ENCODE measurements at places on chromosomes 13 and 19.

DNA sequence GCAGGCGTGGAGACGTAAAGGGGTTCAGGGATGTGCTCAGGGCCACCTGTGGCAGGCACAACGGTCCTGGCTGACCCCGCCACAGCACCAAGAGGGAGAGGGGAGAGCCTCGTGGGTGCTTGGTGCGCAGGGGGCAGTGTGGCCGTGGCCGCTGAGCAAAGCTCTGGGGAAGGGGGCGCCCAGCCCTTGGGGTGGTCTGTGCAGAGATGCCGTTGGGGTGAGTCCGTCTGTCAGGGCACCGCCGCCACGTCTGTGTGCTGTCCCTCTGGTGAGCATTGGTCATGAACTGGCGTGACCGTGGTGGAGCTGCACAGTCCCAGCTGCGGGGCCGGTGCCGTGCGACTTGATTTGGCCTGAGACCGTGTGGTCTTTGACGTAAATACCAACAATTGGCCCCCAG is 15.3 kb downstream of the GNA11 start:
- no peak overlapping the region for H3K4me3 ChIP-seq
- H3K4me1 ChIP-seq, result no peaks in the 10 kb centered on the region
- no peak overlapping the region for H3K27ac ChIP-seq
- DNase-seq, result no peak
- peaks cover 5% of the 10 kb centered on the region for H3K36me3 ChIP-seq

DNA sequence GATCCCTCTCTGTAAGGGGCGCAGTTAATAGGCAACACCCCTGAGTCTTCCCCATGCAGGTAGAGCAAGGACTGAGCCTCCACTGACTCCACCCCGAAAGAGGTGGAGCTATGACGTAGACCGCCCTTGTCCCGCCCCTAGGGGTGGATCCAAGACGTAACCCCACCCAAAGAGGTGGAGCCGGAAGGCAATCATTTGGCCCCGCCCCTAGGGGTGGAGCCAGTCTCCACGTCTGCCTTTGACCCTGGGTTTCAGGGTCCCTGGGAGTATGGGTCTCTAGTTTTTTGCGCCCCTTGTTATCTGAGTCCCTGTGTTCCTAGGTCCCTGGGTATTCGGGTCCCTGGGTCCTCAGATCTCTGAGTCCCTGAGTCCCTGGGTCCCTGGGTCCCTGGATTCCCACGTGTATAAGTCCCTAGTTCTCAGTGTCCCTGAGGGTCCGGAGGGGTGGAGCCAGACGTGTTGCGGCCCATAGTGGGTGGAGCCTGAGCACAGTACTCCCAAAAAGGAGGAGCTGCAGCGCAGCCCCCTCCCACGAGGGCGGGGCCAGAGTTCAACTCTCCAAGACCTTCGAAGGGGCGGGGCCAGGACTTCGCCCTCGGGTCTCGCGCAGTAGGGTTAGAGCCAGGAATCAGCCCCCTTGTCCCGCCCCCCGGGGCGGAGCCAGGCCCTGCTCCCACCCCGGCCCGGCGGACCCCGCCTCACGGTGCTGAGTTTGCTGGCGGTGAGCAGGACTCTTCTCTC is 5.3 kb downstream of the DENND1C start:
- DNase-seq, result peak; percentile 23
- no peak overlapping the region for H3K4me3 ChIP-seq
- H3K4me1 ChIP-seq, result no peaks in the 10 kb centered on the region
- H3K27ac ChIP-seq, result no peak overlapping the region
- no peaks in the 10 kb centered on the region for H3K36me3 ChIP-seq

GRCh38 chr13:108115738-108116137 is 99.6 kb downstream of the LIG4 start:
- H3K27ac ChIP-seq, result no peak overlapping the region
- H3K36me3 ChIP-seq, result no peaks in the 10 kb centered on the region
- H3K4me1 ChIP-seq, result no peaks in the 10 kb centered on the region
- H3K27me3 ChIP-seq, result no peaks in the 10 kb centered on the region
- no peak overlapping the region for H3K4me3 ChIP-seq

DNA sequence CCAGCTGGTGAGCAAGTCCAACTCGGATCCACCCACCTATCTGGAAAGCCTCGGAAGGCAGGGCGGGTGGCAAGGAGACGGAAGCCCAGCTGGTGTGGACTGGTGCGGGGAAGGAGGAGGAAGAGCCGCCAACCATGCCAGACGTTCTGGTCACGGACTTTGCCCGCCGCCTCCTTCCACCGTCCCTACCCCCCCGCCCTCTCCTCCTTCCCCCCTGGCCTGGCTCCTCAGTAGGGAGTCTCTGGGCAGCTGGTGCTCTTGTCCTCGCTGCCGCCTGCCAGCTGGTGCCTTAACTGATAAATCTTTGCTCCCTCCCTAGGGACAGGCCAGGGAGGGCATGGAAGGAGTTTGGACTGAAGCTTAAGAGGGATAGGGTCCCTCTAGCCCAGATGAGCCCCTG is 4.8 kb downstream of the SYNGR4 start:
- peaks cover 3% of the 10 kb centered on the region for H3K4me1 ChIP-seq
- H3K27me3 ChIP-seq, result no peaks in the 10 kb centered on the region
- H3K36me3 ChIP-seq, result no peaks in the 10 kb centered on the region
- no peak overlapping the region for H3K4me3 ChIP-seq
- DNase-seq, result no peak

DNA sequence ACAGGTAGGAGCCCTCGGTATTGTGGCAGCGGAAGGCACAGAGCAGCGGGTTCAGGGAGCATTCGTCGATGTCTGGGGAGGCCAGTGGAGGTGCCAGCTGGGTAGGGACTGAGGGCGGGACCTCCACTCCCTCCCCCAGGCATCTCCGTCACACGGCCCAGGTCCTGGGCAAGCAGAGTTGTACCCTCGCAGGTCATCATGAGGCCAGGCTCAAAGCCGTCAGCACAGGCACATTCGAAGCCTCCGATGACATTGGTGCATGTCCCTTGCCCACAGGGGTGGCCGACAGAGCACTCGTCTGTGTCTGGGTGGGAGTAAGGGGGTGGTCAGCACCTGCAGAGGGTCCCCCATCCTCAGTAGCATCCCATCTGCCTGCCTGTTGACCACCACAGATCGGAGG is 35.3 kb downstream of the CCL25 start:
- no peak for DNase-seq
- no peak overlapping the region for H3K27ac ChIP-seq
- H3K27me3 ChIP-seq, result no peaks in the 10 kb centered on the region
- no peaks in the 10 kb centered on the region for H3K4me1 ChIP-seq

- no peaks in the 10 kb centered on the region for H3K4me1 ChIP-seq
- DNase-seq, result no peak
- H3K27me3 ChIP-seq, result no peaks in the 10 kb centered on the region
- no peak overlapping the region for H3K27ac ChIP-seq
- H3K36me3 ChIP-seq, result no peaks in the 10 kb centered on the region
Measured at GRCh38 chr13:75327135-75327510, 154.8 kb downstream of the TBC1D4 start.

DNA sequence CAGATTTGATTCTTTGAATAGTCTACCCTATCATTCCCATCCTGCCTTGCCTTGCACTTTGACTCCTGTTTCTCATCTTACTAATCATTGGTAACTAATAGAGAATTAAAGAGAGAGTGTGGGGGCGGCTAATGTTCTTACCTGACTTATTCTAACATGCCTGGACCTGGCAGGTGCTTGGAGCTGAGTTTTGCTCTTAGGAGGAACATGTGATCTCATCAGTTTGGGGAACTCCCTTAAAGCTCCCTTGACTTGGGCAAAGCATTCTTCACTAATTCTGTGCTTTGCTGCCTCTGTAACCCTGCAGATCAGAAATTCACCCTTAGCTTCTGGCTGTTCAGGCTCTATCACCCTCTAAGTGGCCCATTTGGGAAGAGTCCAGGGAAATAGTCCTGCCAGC is 861.1 kb downstream of the GPC5 start:
- H3K4me1 ChIP-seq, result no peaks in the 10 kb centered on the region
- H3K27ac ChIP-seq, result no peak overlapping the region
- H3K27me3 ChIP-seq, result no peaks in the 10 kb centered on the region
- no peaks in the 10 kb centered on the region for H3K36me3 ChIP-seq

DNA sequence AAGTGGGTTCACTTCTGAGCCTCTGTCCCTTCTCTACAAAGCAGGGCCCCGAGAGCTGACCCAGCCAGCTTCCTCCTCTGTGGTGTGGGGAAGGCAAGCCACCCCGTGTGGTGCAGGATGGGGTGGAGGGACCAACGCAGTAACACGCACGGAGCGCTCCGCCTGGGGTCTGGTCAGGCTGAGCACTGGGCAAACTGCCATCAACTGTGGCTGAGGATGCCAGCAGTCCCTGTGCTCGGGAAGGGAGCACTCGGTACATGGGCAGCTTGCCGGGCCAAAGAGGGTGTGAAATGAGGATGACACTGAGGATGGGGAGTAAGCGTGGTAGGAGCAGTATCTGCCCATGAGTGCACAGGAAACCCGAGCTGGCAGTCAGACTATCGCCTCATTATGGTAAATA is 7.6 kb upstream of the GMIP start:
- H3K27me3 ChIP-seq, result no peaks in the 10 kb centered on the region
- DNase-seq, result no peak
- no peak overlapping the region for H3K27ac ChIP-seq

DNA sequence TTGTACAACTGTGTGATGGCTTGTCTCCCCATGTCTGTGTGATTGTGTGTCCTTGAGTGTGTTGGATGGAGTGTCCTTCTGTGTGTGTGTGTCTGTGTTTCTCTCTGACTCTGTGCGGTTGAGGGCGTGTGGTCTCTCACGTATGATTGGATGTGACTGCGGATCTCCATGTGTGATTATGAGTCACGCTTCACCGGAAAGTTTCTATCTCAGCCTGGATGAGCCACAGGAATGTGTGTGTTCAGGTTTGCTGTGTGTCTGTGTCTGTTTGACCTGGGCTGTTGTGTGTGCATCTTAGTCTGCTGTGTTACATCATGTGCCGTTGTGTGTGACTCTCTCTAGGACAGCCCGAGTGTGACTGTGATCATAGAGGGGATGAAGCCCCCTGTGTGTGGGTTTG is 15.5 kb upstream of the ZNF835 start:
- H3K27ac ChIP-seq, result no peak overlapping the region
- no peaks in the 10 kb centered on the region for H3K4me1 ChIP-seq
- DNase-seq, result no peak
- no peak overlapping the region for H3K4me3 ChIP-seq
- H3K36me3 ChIP-seq, result no peaks in the 10 kb centered on the region

GRCh38 chr13:106178816-106179215 is 356.6 kb downstream of the EFNB2 start:
- peaks cover 3% of the 10 kb centered on the region for H3K4me1 ChIP-seq
- no peak overlapping the region for H3K4me3 ChIP-seq
- no peak overlapping the region for H3K27ac ChIP-seq
- no peak for DNase-seq
- no peaks in the 10 kb centered on the region for H3K27me3 ChIP-seq
- H3K36me3 ChIP-seq, result no peaks in the 10 kb centered on the region

DNA sequence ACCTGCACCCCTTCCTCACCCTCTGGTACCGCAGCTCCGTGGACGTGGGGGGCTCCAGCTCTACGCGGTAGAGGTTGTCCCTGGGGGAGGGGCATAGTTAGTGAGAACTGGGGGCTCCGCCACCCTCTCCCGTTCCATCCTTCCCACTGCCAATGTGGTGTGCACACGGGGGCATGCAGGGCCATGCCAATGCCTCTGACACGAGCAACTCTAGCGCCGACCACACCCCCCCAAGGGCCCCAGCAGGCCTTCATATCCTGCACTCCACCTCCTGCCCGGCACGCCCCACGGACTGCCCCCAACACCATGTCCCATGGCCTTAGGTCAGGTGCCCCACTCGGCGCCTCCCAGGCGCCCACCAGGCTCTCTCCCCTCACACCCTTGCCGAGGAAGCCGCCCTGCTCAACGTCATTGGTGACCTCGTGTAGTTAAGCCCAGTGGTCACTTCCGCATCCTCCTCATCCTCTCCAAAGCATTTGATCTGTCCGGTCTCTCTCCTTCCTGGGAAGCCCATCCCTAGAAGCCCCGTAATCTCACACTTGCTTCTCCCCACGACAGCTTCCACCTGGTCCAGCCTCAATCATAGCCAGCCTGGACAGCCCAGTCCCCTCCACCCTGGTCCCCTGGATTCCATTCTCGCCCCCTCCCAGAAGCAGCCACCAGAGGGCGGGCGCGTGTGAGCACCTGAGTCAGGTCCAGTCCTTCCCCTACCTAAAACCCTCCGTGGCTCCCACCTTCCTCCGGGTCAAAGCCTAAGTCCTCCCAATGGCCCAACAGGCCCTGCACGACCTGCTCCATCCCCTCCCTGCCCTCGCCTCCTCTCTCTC is 2.1 kb downstream of the SEMA6B start:
- no peak overlapping the region for H3K27ac ChIP-seq
- no peak for DNase-seq
- H3K36me3 ChIP-seq, result no peaks in the 10 kb centered on the region
- H3K4me1 ChIP-seq, result no peaks in the 10 kb centered on the region
- no peaks in the 10 kb centered on the region for H3K27me3 ChIP-seq
- H3K4me3 ChIP-seq, result no peak overlapping the region

DNA sequence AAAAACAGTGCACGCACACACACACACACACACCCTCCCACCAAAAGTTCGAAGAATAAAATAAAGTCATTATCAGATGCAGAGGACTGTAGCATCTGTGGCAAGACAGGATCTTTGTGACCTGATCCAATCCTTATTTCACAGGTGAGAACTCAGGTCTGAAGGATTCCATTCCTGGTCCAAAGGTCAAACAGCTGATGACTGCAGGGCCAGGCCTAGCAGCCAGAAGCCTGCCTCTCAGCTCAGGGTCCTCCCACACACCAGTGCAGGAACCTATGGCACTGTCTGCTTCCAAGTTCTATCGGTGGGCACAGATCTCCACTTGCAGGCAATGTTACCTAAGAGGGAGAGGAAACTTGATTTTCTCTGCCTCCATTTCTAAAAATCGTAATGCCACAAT is 57.5 kb downstream of the SERP2 start:
- peaks cover 2% of the 10 kb centered on the region for H3K36me3 ChIP-seq
- H3K4me3 ChIP-seq, result no peak overlapping the region
- H3K27me3 ChIP-seq, result no peaks in the 10 kb centered on the region
- H3K27ac ChIP-seq, result no peak overlapping the region

GRCh38 chr13:27250833-27251165 is 559 bp upstream of the RPL21 start:
- DNase-seq, result no peak
- peaks cover 3% of the 10 kb centered on the region for H3K4me1 ChIP-seq
- no peaks in the 10 kb centered on the region for H3K27me3 ChIP-seq
- H3K27ac ChIP-seq, result peak overlapping the region; percentile 88
- H3K36me3 ChIP-seq, result no peaks in the 10 kb centered on the region
